ENCODE measurements at places on chromosomes 12 and 14.

- DNase-seq, result no peak
Observed at GRCh38 chr12:131041968-131042833, 88.5 kb downstream of the ADGRD1 start.

DNA sequence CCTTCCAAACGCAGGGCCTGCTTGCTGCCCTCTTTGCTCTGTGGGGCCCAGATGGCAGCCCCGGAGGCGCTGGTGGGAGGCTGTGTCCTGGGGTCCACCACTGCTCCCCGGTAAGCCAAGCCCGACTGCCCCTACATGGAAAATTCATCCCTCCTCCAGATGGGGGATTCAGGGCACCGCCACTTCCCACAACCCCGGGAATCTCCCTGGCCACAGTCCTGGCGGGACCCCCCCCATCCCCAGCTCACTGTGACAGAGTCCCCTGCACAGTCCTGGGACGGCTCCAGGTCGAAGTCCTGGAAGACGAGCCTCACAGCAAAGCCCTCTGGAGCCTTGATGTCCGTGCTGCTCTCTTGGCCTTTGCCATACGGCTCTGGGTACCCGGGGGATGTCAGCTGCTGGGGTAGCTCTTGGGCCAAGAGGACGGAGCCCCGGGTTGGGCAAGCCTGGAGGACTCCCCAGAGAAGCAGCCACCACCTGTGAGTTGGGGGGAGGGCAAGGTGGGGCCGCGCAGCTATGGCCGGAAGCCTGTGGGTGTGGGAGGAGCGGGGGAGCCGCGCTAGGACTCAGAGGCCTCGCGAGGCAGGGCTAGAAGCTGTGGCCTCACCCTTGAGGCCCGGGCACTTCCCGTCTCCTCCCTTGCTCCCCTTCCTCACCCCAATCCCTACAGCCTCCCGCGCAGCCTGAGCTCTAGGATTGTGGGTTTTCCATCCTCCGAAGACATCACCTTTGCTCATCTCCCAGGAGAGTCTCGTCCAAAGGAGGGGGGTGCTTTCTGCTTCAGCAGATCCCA is 815 bp downstream of the C1RL start:
- peak; percentile 70 for DNase-seq

- no peak for DNase-seq
Observed at GRCh38 chr14:92153581-92153980, 31.8 kb downstream of the CPSF2 start.

GRCh38 chr12:28885928-28886327 is 263.1 kb upstream of the FAR2 start:
- no peak for DNase-seq
